ENCODE measurements at places on chromosomes 6 and 20.

DNA sequence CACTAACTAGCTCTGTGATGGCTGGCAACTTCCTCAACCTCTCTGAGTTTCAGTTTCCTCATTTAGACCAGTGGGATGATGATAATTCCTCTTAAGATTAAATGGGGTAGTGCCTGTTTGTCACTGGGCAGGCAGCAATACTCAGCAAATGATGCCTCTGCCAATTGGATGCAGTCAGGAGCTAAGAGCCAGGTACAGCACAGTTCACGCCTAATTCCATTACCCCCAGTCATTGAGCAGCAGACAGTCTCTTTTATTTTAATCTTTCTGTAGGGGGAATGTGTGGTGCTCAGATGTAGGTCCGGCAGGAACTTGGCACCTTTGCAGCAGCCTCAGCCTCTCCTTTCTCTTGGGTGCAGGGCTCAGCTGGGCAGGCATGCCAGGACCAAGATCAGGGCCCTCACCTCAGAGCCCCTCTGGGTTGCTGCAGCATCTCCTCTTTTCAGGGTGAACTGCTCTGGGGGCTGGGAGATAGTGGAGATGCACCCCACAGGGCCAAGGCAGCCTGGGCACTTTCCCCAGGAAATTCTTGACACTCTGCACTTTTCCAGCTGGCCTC is 243.8 kb downstream of the LRFN2 start:
- DNase-seq = no peak

DNA sequence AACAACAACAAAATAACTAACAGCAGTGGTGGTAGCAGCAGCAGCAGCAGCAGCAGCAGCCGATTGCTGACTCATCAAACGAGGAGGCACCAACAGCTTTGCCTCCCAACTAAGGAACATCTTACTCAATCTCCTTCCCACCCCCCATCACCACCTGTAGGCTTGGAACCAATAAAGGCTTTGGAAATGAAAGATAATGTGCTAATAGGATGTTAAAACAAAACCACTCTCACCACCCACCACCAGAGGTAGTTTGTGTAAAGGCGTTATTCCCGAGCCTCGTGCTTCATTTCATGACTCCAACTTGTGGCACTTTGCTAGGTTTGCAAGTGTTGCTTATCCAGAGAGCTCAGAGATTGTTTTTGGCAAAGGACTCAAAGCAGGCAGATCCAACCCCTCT is 346.5 kb downstream of the CD83 start:
- DNase-seq = no peak

DNA sequence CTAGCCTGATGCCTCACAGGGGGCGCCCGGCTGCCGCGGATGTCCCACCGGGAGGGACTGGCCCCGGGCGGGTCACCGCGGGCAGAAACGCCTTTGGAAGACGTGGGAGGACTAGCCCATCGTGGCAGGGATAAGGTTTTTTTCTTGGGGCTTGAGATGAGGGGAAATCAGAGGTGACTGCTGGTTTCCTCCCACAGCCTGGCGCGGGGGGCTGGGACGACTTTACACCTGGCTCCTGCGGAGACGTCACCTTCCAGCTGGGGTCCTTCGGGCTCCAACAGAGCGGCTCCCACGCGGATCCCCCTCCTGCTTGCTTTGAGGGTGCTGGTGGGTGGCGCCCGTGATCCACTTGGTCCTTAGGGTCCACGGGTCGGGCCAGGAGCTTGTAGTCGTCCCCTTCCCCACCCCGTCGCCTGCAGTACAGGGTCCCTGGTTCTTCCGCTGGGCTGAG is 11.4 kb downstream of the ULBP3 start:
- no peak for DNase-seq

- DNase-seq = no peak
Measured at GRCh38 chr20:60365882-60366281, 407.7 kb downstream of the CDH26 start.
